ENCODE measurements at places on chromosomes 4 and X. TPM values are rescaled to one million over a fixed set of nuclear protein-coding genes. Genes with fewer than 3 reads are reported as not detected.

CLCN5 gene
- 3.6 TPM for total RNA-seq

FABP2 gene
- total RNA-seq: not detected

YY2 gene
- 2.0 TPM for total RNA-seq

CYTL1 gene
- total RNA-seq: not detected

VCX3A gene
- not detected for total RNA-seq

GPRASP3 gene
- 1.2 TPM for total RNA-seq

GPRASP2 gene
- total RNA-seq: 0.35 TPM

STPG2 gene
- total RNA-seq: not detected

S100G gene
- not detected for total RNA-seq

MAGEB17 gene
- not detected for total RNA-seq

IL9R gene
- total RNA-seq: 25.2 TPM

PPP1R2C gene
- total RNA-seq: not detected

PI4K2B gene
- 37.2 TPM for total RNA-seq

EMCN gene
- not detected for total RNA-seq

CPZ gene
- total RNA-seq: not detected

PGAM4 gene
- total RNA-seq: not detected

CFI gene
- total RNA-seq: not detected

SCD5 gene
- 2.0 TPM for total RNA-seq

DGKK gene
- total RNA-seq: not detected

TCEAL3 gene
- 2.1 TPM for total RNA-seq

CDKL5 gene
- total RNA-seq: 1.6 TPM

VEGFD gene
- total RNA-seq: not detected

SEPTIN6 gene
- total RNA-seq: 298 TPM

ITGB1BP2 gene
- total RNA-seq: 4.4 TPM

OTC gene
- total RNA-seq: not detected

RIPPLY1 gene
- not detected for total RNA-seq

HGFAC gene
- total RNA-seq: 0.10 TPM

SPRY1 gene
- 7.4 TPM for total RNA-seq

ASB12 gene
- total RNA-seq: not detected

BEX2 gene
- total RNA-seq: 5.0 TPM

GLRA3 gene
- total RNA-seq: not detected

CCDC160 gene
- not detected for total RNA-seq

ALB gene
- total RNA-seq: not detected

MYOZ2 gene
- total RNA-seq: not detected

POLN gene
- total RNA-seq: 3.8 TPM

PPP2R3B gene
- 30.6 TPM for total RNA-seq

FGG gene
- total RNA-seq: not detected

PLS3 gene
- total RNA-seq: 0.29 TPM

TRIM60 gene
- total RNA-seq: not detected
